ENCODE measurements at places on chromosomes 6 and 20.
A peak's percentile ranks its signal among the peaks of the same experiment; 100 is the strongest.

DNA sequence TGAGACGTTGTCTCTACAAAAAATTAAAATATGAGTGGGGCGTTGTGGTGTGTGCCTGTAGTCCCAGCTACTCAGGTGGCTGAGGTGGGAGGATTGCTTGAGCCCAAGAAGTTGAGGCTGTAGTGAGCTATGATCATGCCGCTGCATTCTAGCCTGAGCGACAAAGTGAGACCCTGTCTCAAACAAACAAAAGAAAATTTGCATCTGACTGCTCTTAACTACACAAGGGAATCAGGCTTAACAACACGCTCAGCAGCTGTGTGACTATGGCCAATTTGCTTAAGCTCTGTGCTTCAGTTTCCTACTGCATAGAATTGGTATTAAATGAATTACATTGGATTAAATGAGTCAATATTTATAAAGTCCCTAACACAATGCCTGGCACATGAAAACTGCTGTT lies 24.3 kb upstream of the MRPS10 start:
- no peak for DNase-seq

- no peak for DNase-seq
These were observed 221.8 kb downstream of the FRK start for GRCh38 chr6:115838763-115839401.

- no peak for DNase-seq
These were observed 65.9 kb downstream of the PKIB start for GRCh38 chr6:122676146-122676545.

GRCh38 chr6:160735523-160735922 lies 33.5 kb downstream of the PLG start:
- DNase-seq: no peak

DNA sequence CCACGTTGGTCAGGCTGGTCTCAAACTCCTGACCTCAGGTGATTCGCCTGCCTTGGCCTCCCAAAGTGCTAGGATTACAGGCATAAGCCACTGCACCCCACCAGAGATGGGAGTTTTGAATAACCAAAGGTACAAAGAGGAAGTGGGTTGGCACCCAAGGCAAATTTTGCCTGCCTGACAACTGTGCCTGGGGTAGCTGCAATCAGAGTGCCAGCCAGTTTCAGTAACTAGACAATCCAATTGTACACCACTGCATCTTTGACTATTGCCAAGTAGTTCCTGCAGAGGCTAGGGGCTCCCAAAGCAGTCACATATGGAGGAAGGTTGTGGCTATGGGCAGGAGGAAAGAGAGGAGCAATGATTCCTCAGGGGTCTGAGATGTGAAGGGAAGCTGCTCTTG lies 16.6 kb downstream of the ZC3H12D start:
- no peak for DNase-seq

DNA sequence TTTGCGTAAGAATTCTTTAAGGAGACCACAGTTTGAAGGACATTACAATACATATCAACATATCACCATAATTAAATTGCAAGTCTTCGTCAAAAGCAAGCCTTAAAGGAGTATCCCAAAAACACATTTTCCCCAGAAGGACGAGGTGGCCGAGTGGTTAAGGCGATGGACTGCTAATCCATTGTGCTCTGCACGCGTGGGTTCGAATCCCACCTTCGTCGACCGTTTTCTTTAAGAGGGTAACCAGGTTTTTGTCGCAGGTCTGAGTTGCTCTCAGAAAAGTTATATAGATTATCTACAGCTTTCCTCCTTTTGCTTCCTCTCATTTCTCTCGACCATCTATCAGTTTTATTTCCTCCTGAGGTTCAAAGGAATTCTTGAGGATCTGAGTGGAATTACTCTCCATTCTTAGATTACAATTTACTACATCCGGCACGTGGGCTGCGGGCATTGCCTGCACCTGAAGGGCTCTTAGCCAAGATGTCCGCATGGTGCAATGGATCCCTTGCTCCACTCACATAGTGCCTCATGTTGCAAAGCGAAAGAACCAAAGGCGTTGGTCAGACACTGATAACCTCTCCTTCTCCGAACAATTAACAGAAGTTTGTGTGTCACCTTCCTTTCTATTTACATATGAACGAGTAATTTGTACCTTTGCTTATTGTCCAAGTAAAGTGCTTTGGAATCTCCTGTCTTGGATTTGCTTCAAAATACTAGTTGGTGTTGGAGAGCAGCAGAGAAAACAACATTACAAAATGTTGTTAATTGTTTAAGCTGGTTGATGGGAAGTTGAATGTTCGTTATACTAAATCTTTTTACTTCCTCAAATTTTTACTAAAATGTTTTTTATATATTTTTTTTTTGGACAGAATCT lies 14.0 kb downstream of the POM121L2 start:
- no peak for DNase-seq

DNA sequence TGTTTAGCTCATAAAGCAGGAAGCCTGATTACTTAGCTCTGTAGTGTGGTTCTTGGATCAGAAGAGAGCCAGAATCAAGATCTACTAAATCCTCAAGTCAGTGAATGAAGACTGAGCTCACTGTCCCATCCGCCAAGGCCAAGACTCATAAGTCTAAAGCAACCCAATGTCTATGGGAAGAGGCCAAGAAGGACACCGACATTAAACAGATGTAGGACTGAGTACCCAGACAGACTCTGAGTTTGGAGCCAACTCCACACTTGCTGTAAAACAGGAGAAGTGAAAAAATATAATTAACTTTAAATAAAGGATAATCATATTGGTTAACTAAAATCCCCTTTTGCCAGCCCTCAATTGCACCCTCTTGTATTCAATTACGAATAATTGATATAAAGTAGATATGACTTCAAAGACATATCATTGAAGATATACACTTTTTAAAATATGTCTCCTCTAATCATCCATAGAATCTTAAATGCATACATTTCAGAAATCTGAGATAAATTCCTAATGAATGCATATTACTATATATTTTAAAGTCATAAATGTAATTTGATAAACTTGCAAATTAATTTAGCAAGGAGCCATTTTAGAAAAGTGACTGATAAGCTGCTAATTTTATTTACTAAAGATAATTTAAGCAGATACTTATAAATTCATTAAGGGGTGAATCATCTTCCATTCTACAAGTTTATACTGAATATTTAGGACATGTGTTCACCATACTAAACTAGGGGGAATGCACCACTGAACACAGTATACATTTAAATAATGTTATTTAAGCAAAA lies 617.0 kb upstream of the ARID1B start:
- DNase-seq: no peak

DNA sequence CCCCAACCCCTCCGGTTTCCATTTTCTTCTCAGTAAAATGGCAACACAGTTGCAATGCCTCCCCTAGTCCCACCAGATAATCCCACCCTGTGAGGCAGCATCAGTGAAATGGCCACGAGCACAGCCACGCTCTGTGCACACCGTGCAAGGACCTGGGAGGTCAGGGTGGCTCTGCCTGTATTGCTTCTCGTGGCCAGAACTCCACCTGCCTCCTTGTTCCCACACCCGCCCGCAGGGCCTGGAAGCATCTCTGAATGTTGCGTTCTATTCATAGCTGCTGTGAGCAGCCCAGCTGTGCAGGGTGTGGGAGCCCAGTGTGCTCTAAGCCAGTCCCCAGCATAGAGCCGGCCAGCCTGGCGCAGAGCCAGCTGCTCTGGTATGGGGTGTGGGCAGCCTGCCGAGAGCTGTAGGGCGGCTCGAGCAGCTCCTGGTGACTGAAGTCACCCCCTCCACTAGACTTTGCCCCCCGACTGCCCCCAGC lies 161.1 kb downstream of the DLL1 start:
- DNase-seq: peak; percentile 84

GRCh38 chr6:9623228-9623832 lies 791.5 kb downstream of the TFAP2A start:
- no peak for DNase-seq

GRCh38 chr6:110530671-110531070 lies 54.3 kb upstream of the SLC22A16 start:
- no peak for DNase-seq

Measured in mesenteric fat pad (tissue), 1 donor.